ENCODE measurements at places on chromosomes 4 and X.

- H3K27me3 ChIP-seq, result no peaks in the 10 kb centered on the region
- H3K4me3 ChIP-seq, result no peak overlapping the region
- H3K4me1 ChIP-seq, result no peaks in the 10 kb centered on the region
- H3K36me3 ChIP-seq, result peaks cover 38% of the 10 kb centered on the region
Observed at GRCh38 chrX:3820167-3820566, 106.7 kb upstream of the PRKX start.

GRCh38 chrX:31117266-31117665 is 45.4 kb upstream of the FTHL17 start:
- H3K36me3 ChIP-seq, result peaks cover 3% of the 10 kb centered on the region
- no peak overlapping the region for H3K4me3 ChIP-seq
- no peak overlapping the region for H3K27ac ChIP-seq
- DNase-seq, result no peak

GRCh38 chr4:140926672-140927071 is 170.5 kb upstream of the TBC1D9 start:
- no peaks in the 10 kb centered on the region for H3K4me1 ChIP-seq
- no peaks in the 10 kb centered on the region for H3K36me3 ChIP-seq
- no peak overlapping the region for H3K27ac ChIP-seq
- peaks cover 6% of the 10 kb centered on the region for H3K27me3 ChIP-seq

- no peaks in the 10 kb centered on the region for H3K27me3 ChIP-seq
- DNase-seq, result peak; percentile 3
- no peaks in the 10 kb centered on the region for H3K4me1 ChIP-seq
- H3K36me3 ChIP-seq, result no peaks in the 10 kb centered on the region
Observed at GRCh38 chrX:17046478-17047097, 100.1 kb downstream of the REPS2 start.

DNA sequence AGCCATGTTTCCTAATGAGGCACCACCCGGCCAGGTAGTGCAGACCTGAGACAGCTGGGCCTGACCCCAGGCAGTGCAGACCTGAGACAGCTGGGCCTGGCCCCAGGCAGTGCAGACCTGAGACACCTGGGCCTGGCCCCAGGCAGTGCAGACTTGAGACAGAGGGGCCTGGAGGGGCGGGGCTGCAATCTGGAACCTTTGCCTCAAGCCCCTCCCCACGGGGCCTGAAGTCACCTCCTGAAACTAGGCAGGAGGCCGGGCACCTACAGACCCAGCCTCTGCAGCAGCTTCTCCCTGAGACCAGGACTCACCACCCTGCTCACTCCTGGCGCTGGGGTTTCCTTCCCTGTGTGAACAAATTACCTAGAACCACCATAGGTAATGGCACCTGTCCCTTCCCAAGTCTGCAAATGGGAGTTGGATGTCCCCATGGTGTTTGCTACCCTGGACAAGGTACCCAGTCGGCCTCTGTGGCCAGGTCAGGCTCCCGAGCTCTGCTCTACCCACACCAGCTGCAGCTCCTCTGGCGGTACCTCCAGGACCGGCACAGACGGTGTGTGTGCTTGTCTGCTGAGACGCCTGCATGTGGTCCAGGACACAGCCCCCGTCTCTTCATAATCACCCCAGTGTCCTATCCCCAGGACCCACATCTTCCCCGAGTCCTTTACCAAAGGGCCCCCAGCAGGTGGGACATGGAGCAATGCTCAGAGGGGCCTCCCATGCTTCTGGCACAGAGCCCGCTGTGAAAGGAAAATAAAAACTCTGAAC is 53.1 kb upstream of the C4orf50 start:
- no peaks in the 10 kb centered on the region for H3K36me3 ChIP-seq
- peaks cover 22% of the 10 kb centered on the region for H3K27me3 ChIP-seq
- no peak for DNase-seq
- no peak overlapping the region for H3K27ac ChIP-seq

GRCh38 chrX:65406532-65406931 is 128.1 kb downstream of the LAS1L start:
- DNase-seq, result peak; percentile 12
- H3K27me3 ChIP-seq, result peaks cover 26% of the 10 kb centered on the region
- H3K36me3 ChIP-seq, result peaks cover 5% of the 10 kb centered on the region
- H3K27ac ChIP-seq, result peak overlapping the region; percentile 59
- peaks cover 5% of the 10 kb centered on the region for H3K4me1 ChIP-seq
- peak overlapping the region; percentile 86 for H3K4me3 ChIP-seq

GRCh38 chr4:9849538-9849920 is 68.1 kb downstream of the DRD5 start:
- peaks cover 19% of the 10 kb centered on the region for H3K27me3 ChIP-seq
- no peak overlapping the region for H3K27ac ChIP-seq
- H3K36me3 ChIP-seq, result no peaks in the 10 kb centered on the region
- no peak for DNase-seq
- H3K4me1 ChIP-seq, result no peaks in the 10 kb centered on the region

DNA sequence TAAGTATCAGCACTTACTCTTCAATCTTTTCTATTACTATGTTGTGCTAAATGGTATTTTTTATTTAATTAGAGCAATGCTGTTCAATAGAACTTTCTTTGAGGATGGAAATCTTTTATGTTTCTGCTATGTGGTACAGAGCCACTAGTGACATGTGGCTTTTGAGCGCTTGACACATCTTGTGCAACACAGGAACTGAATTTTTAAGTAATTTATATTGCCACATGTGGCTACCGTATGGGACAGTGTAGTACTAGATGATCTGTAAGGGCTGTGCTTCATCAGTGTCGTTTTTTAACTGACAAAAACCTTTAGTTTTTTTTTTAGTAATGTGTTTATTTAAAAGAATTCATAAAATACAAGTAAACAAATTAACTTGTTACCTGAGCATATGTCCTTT is 22.4 kb downstream of the HPRT1 start:
- no peak overlapping the region for H3K4me3 ChIP-seq
- no peaks in the 10 kb centered on the region for H3K4me1 ChIP-seq
- H3K36me3 ChIP-seq, result no peaks in the 10 kb centered on the region
- H3K27ac ChIP-seq, result no peak overlapping the region

GRCh38 chr4:104353481-104353880 is 141.2 kb downstream of the CXXC4 start:
- no peaks in the 10 kb centered on the region for H3K4me1 ChIP-seq
- DNase-seq, result no peak
- no peak overlapping the region for H3K27ac ChIP-seq
- no peaks in the 10 kb centered on the region for H3K27me3 ChIP-seq
- no peak overlapping the region for H3K4me3 ChIP-seq
- H3K36me3 ChIP-seq, result no peaks in the 10 kb centered on the region

DNA sequence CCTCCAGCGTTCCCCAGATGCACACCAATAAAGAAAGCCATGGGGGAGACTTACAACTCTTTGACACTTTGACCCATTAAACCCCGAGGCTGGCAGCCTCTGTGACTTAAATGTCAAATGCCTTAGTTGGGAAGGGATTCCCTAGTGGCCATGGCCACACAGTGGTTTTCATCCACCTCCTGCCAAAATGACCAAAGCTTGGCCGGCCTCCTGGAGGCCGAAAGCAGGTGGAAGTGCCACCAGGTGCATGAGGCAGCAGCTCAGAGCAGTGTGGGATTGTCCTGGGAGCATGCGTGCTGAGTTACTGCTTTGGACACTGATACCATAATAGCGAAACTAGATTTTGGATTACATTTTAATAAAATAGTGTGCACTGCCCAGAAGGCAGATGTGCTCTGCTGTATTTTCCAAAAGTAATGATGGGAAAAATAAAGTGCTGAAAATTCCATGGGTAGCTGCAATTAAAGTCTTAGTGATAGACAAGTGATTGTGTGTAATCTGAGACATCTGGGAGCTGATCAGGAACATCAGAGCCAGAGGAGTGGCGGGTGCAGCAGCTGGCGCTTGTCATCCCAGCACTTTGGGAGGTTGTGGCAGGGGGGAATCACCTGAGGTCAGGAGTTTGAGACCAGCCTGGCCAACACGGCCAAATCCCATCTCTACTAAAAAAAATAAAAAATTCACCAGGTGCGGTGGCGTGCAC is 39.8 kb upstream of the TADA2B start:
- no peaks in the 10 kb centered on the region for H3K27me3 ChIP-seq
- H3K27ac ChIP-seq, result no peak overlapping the region
- no peak overlapping the region for H3K4me3 ChIP-seq

DNA sequence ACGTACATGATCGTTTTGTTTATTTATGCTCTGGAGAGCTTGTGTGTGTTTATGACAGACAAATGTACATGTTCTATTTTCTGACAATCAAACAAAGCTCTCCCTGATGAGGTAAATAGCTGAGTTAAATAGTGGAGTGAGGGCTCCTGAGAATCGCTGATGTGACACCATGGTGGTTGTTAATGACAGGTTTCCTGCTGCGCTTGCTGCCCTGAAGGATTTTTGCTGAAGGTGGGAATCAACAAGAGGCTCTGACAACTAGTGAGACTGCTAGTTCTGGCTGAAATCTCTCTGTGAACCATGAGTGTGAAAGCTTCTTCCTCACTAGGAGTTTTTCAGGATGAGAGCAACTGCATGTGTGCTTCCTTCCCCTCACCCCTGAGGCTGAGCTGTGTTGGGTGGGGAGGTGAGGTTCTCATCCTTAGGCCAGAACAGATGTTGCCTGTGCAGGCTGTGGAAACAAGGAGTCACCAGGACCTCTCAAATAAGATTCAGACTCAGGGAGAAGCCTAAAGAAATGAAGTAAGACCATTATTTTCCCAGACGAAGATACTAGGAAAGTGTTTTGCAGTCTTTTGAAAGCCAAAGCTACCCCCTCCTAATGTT is 173.4 kb upstream of the JADE1 start:
- no peak overlapping the region for H3K27ac ChIP-seq
- H3K4me1 ChIP-seq, result no peaks in the 10 kb centered on the region
- no peak for DNase-seq
- peaks cover 6% of the 10 kb centered on the region for H3K27me3 ChIP-seq
- H3K4me3 ChIP-seq, result no peak overlapping the region

DNA sequence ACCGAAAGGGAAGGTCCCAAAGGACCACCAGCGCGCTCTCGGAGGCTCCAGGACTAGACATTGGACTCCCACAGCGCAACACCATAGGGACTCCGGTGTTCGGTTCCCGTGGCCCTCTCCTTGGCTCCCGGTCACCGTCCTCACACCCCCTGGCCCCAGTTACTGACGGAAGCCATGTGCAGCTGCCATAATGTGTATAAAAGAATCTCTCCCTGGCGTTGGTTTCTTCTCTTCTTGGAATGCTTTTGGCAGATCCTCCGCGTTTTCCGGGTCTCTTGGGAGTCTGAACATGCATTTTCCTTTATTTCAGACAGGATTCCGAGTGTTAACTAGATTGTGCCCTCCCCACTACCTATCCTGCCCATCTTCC is 69.8 kb downstream of the FBXO8 start:
- H3K4me1 ChIP-seq, result peaks cover 55% of the 10 kb centered on the region
- peak overlapping the region; percentile 37 for H3K27ac ChIP-seq
- H3K36me3 ChIP-seq, result no peaks in the 10 kb centered on the region

DNA sequence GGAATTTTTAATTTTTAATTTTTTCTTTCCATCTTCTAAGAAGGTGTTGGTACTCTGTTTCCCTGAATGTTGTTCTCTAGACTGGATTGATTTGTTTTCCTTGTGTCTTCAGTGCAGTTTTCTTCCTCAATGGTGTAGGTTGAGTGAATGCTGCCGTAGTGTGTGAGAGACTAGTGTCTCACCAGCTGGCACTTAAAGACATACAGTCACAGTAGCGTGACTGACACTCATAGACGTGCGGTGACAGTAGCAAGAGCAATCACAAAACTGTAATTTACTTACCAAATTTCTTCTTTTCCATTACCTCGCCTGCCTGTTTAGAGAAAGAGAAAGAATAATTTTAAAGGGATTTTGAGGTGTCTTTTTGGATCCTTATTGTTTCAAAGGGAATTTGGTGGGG is 21.4 kb upstream of the PGM2 start:
- no peak overlapping the region for H3K4me3 ChIP-seq
- no peak for DNase-seq
- H3K4me1 ChIP-seq, result peaks cover 5% of the 10 kb centered on the region
- no peaks in the 10 kb centered on the region for H3K36me3 ChIP-seq

DNA sequence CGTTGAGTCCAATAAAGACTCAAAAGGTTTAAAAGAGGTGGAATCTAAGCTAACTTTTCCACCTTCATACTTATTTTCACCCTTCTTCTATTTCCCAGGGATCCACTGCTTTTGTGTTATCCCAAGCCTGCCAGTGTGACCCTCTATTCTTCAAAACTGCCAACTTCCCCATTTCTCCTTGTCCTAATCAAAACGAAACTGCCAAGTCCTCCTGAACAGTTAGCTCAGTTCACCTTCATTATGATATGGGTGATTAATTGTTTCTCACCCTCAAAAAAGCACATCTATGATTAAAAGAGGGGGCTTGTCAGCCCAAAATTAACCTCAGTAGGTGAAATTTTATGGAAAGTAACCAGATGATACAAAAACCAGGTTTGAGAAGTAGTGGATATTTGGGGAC is 108.4 kb downstream of the GUCY2F start:
- H3K4me3 ChIP-seq, result no peak overlapping the region
- H3K4me1 ChIP-seq, result no peaks in the 10 kb centered on the region
- peaks cover 11% of the 10 kb centered on the region for H3K27me3 ChIP-seq

DNA sequence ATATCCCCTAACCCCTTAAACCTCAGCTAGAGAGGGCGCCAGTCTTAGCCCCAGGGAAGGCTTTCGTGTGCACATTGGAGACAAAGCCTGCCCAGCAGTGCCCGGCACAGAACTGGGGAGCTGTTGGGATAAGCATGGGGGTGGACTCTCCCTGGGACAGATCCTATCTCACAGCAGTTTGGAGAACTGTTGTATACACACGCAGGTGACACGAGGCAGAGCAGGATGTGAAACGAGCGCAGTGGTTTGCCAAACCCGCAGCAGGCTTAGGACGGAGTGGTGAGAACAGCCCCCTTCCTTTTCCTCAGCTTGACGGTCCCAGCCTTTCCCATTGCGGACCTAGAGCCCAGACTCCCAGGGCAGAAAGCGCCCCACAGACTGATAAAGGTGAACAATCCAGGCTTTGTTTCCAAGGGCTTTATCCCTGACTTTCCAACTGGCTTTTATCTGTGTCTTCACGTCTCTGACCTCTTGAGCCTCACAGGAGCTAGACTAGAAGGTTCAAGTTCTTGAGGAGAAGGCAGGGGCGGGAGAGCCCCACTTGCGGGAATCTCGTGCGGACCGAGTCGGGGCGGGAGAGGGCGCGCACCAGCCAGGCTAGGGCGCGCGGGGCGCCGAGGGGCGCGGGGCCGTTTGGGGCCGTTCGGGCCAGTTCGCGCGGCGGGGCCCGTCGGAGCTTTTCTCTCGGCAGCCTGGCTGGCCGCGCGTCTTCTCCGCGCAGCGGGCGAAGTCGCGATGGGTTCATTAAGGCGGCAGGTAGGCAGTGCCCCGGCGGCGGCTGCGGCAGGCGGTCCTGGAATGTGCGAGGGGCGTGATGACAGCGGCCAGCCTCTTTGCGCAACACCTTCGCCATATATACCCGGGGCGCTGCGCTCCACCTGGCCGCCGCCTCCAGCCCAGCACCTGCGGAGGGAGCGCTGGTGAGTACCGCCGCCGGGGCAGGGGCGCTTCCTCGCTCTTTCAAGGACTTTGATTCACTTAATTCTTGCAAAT is at the start of gene SLC34A2:
Gene SLC34A2, plus strand, starts transcription at position 881 of the 993 bp plus-strand sequence. CDS start 6,650 bp downstream, outside the sequence.
- H3K4me3 ChIP-seq, result no peak within 1 kb of the TSS
- H3K27me3 ChIP-seq, result peaks cover 33% of the 10 kb centered on the region
- H3K4me1 ChIP-seq, result peaks cover 14% of the 10 kb centered on the region
- no peak within 1 kb of the TSS for H3K27ac ChIP-seq

GRCh38 chrX:101708163-101708562 is 48.5 kb upstream of the ARMCX2 start:
- no peaks in the 10 kb centered on the region for H3K27me3 ChIP-seq
- H3K4me3 ChIP-seq, result no peak overlapping the region
- no peak for DNase-seq
- no peaks in the 10 kb centered on the region for H3K4me1 ChIP-seq
- H3K27ac ChIP-seq, result no peak overlapping the region

GRCh38 chrX:23904096-23904495 is 3.6 kb downstream of the APOO start:
- no peak overlapping the region for H3K27ac ChIP-seq
- no peak for DNase-seq
- no peaks in the 10 kb centered on the region for H3K4me1 ChIP-seq
- peaks cover 4% of the 10 kb centered on the region for H3K36me3 ChIP-seq
- no peak overlapping the region for H3K4me3 ChIP-seq

GRCh38 chr4:26510334-26510964 is 20.2 kb upstream of the CCKAR start:
- H3K4me1 ChIP-seq, result no peaks in the 10 kb centered on the region
- H3K36me3 ChIP-seq, result no peaks in the 10 kb centered on the region

Measured in stimulated activated naive B cell treated with anti-CD40 and anti-IgM and Interleukin-4, amounts not matched to agents 10 μg/mL and 1 μg/mL and 100 μg/mL, for 72 hours (primary cell).